ENCODE measurements at places on chromosomes 11 and 22.

DNA sequence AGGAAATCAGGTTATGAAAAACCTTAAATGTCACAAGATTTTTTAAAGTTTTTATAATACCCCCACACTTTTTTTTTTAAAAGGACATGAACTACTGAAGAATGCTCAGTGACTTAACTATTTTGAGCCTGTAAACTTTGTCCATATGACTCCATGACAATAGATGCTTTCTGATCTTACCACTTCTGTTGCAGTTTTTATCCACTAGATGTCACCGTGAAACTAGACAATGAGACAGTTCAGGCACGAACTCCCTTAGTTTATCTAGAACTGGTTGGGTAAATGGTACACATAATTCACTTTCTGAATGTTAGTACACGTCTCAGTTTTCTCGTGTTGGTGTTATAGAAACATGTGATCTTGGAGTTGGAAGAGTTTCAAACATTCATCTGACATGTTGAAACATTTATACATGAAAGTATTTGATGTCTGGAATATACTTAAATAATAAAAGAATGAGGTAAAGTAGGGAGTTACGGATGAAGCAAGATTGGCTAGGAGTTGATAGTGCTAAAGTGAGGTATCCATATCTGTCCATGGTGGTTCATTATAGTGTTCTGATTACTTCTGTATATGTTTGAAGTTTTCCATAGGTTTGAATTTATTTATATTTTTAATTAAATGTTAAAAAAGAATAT lies 8.1 kb downstream of the CCDC15 start:
- DNase-seq: peak; percentile 78

DNA sequence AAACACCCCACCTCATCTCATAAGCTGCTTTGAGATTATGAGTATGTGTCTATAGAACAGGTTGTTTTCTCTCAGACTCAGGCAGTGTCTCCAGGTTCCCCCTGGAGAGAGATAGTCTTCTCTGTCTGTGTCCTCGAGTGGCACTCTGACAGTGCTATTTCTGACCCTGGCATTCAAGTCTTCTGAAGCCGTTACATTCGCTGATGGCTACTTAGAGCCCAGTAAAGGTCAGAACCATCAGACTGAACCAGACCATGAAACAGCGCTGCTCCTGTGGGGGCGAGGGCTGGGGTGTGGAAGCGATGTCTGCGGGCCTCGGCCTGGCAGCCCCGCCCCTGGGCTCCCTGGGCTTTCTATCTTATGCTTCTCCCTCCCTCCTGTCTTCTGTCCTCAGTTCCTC lies 23.5 kb downstream of the SHISA8 start:
- DNase-seq: no peak

DNA sequence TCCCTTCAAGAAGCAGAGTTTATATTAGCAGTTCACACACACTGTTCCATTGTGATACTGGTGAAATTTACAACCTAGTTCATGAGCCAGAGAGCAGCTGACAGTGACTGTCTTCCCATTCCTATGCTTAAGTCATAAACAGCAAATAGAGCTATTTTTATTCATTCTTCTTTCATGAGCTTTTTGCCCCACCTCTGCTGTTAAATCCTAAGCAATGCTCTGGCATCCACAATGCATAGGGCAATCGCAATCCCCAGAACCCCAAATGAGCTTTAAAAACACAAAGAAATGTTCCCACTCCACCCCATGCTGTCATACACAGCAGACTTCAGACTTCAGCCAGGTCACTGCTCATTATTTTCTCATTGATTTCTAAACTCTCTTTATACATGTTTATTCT lies 307.5 kb downstream of the ETS1 start:
- no peak for DNase-seq

GRCh38 chr11:65615950-65616574 lies 486 bp downstream of the PCNX3 start:
- peak; percentile 70 for DNase-seq

- no peak for DNase-seq
Measured at GRCh38 chr11:77146261-77147035, 18.4 kb downstream of the MYO7A start.

- no peak for DNase-seq
Measured at GRCh38 chr11:85088286-85088685, 538.9 kb downstream of the DLG2 start.

DNA sequence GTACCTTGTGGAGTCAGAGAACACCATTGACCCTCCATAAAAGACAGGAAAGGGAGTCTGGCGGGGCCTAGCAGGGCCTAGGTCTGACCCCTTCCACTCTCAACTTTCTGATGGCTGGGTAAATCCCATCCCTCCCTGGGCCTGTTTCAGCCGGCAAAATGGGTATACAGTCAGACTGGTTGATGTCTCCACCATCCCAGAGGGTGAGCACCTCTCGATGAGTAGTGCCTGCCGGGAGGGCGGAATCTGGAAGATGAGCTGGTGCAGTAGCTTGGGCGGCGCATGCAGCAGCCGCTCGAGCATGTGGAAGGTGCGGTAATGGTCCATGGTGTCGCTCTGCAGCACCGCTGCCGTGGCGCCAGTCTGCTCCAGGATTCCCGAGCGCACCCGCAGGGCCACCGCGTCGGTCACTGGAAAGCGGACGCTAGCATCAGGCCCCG lies 528 bp downstream of the FIBP start:
- no peak for DNase-seq

GRCh38 chr11:128939591-128939990 lies 3.1 kb downstream of the TP53AIP1 start:
- DNase-seq: no peak

DNA sequence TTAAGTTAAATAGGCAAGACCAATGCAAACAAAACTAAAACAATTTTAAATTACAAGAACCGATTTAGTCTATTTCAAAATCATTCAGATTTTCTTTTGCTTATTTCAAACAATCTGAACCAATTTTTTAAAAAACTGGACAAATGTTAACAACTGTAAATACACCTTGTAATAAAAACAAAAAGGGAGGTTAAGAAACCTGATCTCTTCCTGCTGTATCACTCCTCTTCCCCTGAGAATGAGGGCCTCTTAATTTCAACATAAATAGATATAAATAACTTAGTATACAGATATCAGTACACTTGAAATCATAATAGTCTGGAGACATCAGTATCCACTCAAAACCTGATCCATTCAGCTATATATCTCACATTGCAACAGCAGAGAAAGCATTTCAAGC lies 346.6 kb downstream of the TTC28 start:
- DNase-seq: no peak

DNA sequence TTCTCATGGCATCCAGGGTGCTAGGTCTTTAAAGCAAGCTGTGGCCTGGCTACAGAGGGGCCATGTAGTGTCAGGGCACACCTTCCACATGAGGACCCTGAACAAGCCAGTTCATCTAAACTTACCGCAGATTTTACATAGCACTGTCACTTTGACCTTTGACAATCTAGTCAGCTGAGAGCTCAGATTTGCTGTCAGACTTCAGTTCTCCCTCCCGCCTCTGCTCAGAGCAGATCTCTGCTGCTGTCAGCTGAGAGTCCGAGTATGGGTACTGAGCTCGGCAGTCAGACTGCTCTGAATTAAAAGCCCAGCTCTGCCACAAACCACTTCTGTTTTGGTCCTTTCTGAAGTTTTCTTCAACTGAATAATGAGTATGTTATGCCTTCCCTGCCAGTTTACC lies 507.1 kb downstream of the SOX6 start:
- no peak for DNase-seq

DNA sequence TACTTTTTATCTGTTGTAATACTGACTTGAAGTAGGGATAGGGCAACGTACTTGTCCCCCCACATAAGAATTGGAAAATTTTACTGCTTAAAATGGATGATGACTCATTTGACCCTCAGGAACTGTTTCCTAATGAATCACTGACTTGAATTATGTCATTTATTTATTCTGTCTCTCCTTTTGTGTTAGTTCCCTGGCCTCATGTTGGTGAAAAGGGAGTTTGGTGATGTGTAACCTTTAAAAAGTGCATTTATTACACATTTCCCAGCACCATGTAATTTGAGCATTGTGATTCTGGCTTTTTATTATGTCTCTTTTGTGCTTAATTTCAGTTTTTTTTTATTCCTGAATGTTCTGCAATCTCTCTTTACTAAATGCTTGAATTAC lies 20.3 kb upstream of the PGM2L1 start:
- no peak for DNase-seq

DNA sequence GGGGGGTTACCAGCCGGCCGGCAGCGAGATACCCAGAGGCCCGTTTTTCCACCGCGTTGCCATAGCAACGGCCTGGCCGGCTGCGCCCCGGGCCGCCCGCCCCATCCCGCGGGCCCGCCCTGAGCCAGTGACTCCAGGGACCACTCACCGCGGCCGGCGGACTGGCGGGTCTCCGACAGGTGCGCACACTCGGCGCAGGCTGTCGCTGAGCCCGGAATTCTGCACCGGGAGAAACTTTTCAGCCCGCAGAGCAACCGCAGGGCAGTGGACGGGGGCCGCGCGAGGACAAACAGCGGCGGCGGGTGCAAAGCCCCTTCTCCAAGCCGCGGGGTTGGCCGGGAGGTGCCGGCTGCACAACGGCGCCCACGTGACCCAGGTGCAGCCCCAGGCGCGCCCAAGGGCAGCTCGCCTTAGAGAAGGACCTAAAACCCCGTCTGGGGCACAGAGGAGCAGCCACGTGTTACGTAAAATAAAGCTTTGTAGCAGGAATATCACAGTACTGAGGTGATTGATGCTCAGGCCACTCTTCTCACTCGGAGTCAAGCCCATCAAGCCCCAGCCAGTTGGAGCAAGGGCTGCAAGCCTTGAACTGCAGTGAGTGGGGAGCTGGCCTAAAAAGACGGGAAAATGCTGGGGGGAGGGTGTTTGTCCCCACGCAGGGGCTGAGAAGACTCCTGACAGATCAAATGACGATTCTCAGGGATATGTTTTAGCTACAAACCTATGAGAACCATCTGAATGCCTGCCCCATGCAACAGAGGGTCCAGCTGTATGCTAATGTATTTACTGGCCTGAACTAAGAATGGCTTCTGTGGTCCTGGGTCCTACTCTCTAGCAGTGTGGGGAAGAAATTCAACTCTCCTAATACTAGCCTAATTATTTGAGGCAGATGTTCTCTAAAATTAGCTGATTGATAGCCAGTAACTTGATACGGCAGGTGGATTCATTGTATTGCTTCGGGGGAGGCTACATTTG lies at the start of gene STK33:
STK33 (minus strand) TSS at position 294 of the 975 bp plus-strand sequence. CDS start 119,323 bp downstream, outside the sequence.
- no peak for DNase-seq

GRCh38 chr22:47367107-47367690 lies 604.7 kb downstream of the TBC1D22A start:
- DNase-seq: no peak

GRCh38 chr22:43245717-43246116 lies 58.8 kb upstream of the TTLL12 start:
- DNase-seq: no peak

DNA sequence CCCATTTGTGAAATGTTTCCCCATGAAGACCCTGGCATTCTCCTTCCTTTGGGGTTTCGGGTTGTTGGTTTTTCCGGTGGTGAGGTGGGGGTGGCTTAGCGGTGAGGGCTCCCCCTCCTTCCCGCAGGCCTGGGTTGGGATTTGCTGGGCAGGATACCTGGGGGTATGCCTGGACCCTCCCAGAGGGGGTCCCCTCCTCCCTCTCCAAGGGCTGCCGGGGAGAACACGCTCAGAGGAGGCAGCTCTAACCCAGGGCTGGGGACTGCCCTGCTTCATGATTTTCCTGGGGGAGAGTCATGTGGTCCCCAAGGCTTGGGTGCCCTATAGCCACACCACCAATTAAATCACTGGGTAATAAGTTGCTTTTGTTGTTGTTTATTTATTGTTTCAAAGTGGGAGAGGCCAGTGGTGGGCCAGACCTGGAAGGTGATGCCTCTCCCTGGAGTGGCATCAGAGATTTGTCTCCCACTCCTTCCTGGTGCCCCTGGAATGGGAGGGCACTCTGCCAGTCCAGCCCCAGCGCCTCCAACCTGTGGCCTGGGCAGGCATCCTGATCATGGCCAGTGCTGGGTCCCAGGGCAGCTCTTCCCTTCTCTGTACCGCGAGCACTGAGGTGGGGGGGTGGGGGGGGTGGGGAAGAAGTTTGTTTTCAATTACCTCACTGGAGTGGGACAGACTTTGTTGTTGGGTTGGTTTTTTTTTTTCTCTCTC lies 1.3 kb upstream of the CLCF1 start:
- DNase-seq: no peak

DNA sequence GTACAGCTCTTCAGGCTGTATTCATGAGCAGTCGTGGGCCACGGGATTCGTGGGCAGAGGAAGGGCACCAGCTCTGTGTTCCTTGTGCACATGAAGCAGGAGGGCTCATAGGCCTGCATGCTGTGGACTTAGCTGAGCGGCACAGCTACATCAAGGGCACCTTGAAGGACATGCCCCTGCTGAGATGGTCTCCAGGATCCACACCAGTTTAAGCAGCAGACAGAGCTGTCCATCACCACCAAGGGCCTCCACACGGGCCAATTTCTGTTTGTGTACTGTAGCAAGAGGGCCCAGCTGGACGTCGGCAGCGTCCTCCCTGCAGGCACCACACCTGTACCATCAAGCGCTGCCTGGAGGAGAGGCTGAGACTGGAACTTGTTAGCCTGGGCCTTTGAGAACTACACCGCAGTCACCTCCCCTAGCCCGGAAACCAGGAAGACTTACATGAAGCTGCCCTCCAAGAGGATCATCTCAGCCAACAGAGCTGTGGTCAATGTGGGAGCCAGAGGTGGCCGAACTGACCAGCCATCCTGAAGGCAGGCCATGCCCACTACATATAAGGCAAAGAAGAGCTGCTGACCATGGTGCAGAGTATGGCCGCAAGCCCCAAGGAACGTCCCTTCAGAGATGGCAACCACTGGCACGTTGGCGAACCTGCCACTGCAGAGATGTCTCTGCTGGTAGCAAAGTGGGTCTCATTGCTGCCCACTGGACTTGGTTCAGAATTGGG lies 32.7 kb upstream of the GNB1L start:
- no peak for DNase-seq

DNA sequence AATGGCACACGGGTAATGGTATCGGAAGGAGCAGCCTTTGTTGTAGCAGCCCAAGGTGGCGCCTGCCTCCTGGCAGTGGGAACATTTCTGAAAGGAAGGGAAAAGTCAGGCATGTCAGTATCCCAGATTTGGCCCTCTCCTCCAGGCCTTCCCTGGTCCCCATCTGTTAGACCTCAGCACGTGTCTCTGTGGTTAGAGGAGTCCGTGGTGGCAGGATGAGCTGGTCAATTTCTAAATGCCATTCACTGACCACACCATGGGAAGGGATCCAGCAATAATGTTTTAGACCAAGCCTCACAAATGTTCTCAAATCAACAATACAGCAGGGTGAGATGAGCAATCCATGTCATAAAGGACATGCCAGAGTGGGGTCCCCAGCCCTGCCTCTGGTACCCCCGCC lies 49.0 kb upstream of the CYP2D6 start:
- no peak for DNase-seq
